DMS53 (cell line): ENCODE measurements at places on chromosomes 6 and 20.

- no peak for DNase-seq
These were observed 315.4 kb upstream of the CDYL start for GRCh38 chr6:4460586-4461475.

DNA sequence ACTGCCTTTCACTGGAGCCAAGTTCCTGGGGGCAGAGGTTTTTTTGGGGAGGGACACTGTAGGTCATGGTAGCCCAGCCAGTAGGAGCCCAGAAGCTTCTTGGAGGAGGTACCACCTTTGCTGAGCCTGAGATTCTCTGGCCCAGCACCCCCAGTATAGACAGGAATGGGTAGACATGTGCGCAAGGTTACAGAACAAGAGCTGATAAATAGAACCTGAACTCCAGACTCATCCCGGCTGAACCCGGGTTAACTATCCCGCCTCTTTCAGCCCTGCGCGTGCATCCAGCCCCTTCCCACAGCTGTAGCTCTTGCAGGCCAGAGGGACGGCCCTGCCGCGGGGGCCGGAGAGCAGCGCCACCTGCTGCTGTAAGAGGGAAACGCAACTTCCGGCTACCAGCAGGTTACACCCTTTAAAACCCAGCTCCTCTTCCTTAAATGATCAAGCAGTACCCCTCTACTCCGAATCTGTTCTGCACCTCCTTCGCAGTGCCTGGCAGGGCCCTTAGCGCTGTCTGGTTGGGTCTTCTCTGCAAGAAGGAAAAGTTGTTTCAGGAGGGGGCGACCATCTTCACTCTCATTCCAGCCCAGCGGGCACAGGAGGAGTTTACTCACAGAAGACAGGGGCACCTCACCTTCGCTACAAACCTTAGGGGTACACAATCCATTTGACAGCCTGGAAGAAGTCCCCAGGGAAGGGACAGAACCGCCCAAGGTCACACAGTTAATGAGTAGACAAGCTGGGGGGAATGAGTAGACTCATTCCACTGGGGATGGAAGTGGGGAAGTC is 7.5 kb downstream of the SRXN1 start:
- DNase-seq = peak; percentile 84

GRCh38 chr6:4727671-4728435 is 48.4 kb upstream of the CDYL start:
- DNase-seq = peak; percentile 27

DNA sequence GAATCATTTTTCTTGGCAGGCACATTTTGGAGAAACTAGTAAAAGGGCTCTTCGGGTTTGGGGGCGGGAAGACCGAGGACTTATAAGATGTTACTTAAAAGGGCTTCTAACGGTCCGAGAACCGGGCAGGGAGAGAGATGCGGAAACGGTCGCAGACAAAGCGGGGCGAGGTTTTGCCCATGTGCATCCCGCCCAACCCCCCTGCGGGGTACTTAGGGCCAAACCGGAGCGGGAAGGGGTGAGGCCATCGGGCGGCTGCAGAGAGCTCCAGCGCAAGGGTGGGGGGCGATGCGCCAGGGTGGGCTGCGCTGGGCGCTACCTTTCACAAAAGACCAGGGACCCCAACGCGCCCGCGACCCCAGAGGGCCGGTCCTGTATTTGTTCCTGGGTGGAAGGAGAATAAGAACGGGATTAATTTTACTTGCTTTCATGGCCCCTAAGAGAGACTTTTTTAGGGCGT is 616 bp downstream of the TUBB start:
- peak; percentile 92 for DNase-seq

DNA sequence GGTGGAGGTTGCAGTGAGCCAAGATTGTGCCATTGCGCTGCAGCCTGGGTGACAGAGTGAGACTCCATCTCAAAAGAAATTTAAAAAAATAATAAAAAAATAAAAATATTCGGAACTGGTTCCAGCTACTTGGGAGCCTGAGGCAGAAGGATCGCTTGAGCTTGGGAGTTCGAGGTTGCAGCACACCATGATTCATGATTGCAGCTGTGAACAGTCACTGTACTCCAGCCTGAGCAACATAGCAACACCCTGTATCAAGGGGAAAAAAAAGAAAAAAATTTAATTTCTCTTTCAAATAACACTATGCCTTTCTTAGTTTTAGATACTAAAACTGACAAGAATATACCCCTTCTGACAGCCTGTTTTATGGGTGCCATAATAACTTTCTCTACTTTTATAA is 10.5 kb downstream of the KDM1B start:
- no peak for DNase-seq

DNA sequence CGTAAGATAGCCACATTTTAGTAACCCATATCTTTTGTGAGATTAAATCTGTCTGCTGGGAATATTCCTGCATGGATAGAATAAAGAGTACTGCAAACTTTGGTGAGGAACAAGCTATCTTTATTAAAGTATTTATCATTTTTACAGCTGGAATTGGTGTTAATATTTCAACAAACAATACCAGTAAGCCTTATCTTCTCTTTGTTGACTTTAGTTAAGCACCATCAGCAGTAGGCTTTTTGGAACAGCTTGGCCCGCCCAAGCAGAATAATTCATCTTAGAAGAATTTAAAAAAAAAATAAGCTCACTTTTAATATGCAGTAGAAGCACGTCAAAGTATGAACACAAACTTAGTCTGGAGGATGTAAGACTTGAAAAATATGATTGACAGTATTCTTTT is 917.8 kb upstream of the ADGRB3 start:
- no peak for DNase-seq
